ENCODE measurements at places on chromosomes 2 and 18. TPM values are rescaled to one million over a fixed set of nuclear protein-coding genes. Genes with fewer than 3 reads are reported as not detected.

SMAD7 gene
- total RNA-seq: 42.9 TPM

DNA sequence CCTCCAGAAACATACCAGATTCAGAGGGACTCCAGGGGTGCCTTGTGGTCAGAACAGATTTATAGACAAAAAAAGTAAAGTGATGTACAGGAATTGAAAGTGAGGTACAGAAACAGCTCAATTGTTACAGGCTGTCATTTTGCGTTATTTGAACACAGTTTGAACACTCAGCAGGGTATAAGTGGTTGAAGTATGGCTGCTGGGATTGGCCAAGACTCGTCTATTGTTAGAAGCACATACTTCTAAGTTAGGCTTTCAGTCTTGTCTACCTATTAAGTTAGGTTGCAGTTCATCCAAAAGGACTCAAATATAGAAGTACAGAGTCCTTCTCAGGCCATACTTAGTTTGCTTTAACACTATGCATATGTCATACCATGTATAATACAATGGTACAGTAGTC is 21.0 kb upstream of the GRB14 start:
- no peak for DNase-seq

DNA sequence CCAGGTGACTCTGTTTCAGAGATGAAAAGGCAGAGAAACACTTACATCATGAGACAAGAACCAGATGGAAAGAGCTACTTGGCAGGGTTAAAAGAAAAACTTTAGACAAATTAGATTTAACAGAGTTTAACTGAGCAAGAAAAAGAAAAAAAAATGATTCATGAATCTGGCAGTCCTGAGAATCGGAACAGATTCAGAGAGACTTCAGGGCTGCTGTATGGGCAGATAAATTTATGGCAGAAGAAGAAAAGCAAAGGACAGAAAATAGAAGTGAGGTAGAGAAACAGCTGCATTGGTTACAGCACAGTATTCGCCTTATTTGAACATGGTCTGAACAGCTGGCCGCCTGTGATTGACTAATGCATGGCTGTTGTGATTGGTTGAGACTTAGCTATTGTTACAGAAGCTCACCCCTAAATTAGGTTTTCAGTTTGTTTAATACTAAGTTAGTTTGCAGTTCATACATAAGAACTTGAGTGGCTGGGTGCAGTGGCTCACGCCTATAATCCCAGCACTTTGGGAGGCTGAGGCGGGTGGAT is 43.0 kb upstream of the RHOB start:
- DNase-seq: no peak

CFC1 gene
- not detected for total RNA-seq

DNA sequence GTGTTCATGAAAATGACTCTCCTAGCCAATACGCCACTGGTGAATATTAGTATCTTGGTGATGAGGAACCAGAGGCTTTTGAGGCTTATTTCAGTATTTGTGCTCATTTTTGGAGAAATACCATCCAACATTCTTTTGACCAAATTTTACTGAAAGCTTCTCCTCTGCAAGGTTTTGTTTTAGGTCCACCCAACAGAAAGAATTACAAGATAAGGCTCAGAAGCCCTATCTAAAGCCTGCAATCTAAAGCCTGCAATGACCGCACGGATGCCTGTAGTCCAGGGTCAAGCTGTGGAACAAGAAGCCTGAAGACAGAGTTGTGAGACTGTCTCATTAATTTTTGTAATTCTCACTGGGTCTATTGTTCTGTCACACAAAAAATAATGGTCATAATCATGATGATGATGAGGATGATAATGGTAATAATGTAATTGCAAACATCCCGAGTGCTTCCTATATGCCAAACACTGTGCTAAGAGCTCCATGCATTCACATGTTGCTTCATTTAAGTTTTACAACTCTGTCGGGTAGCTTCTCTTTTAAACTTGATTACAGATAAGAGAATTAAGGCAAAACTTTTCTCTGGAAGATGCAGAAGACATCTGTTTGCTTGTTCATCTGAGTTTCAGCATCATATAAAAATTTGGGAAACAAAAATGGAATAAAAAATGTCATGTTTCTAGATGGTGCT is 33.2 kb upstream of the NCOA1 start:
- DNase-seq: no peak

- no peak for DNase-seq
Observed at GRCh38 chr2:211512806-211513205, 956.4 kb downstream of the CPS1 start.

PNO1 gene
- 4.9 TPM for total RNA-seq
